T-helper 1 cell (primary cell): ENCODE measurements at places on chromosomes 16 and 17.
A peak's percentile ranks its signal among the peaks of the same experiment; 100 is the strongest.

DNA sequence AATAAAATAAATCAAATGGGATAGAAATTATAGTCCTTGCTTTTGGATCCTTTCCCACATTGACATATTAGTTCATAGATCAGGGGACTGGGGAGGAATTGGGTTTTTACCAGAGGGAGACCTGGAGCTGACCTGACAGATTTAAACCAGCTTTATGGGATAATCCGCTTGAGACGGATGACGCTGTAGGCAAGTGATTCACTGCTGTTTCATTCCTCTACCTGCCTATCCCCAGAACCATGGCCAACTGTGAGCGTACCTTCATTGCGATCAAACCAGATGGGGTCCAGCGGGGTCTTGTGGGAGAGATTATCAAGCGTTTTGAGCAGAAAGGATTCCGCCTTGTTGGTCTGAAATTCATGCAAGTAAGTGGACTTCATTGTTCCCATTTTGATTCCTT, 2.1 kb downstream of the NME1 start:
- DNase-seq = no peak

- DNase-seq = peak; percentile 80
Observed at GRCh38 chr17:7136266-7136877, 21.8 kb upstream of the ASGR2 start.

DNA sequence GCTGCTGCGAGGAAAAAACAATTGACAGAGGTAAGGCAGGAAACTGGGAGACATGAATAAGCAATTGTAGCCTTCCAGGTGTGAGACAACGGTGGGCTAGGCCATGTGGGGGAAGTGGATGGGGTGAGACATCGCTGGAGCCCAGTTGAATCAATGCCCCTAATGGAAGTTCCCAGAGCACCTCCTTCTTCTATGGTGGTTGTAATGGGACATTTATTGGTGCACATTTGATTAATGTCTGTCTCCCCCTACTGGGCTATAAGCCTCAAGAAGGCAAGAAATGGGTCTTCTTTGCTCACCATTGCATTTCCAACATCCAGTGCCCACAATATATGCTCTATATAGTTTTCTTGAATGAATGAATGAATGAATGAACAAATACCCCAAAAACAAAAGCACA, 22.7 kb upstream of the CD300E start:
- DNase-seq = no peak

GRCh38 chr17:49365667-49366066, 3.6 kb upstream of the ZNF652 start:
- DNase-seq = peak; percentile 57

GRCh38 chr17:61235001-61235826, 164.4 kb upstream of the TBX2 start:
- DNase-seq = no peak

- DNase-seq = no peak
Observed at GRCh38 chr16:12229759-12230594, 253.4 kb downstream of the SNX29 start.

- DNase-seq = no peak
Observed at GRCh38 chr17:34493917-34494316, 85.5 kb upstream of the TMEM132E start.

DNA sequence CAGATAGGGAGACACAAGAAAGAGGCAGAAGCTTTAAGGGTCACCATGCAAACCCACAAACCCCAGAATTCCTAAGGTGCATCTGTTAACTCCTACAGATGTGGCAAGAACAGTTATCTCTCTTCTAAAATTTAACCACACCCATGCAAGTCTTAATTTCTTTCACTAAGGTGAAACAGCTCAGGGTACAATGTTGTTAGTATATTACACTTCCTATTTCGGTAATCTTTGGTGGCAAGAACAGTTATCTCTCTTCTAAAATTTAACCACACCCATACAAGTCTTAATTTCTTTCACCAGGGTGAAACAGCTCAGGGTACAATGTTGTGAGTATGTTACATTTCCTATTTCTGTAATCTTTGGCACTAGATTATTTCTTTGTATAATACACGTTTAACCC, 6.6 kb downstream of the CCL23 start:
- no peak for DNase-seq
